ENCODE measurements at places on chromosomes 3 and 15.

- no peak for DNase-seq
These were observed 23.7 kb upstream of the TICRR start for GRCh38 chr15:89551550-89551949.

GRCh38 chr15:58985443-58985842 lies 2.0 kb upstream of the RNF111 start:
- no peak for DNase-seq

DNA sequence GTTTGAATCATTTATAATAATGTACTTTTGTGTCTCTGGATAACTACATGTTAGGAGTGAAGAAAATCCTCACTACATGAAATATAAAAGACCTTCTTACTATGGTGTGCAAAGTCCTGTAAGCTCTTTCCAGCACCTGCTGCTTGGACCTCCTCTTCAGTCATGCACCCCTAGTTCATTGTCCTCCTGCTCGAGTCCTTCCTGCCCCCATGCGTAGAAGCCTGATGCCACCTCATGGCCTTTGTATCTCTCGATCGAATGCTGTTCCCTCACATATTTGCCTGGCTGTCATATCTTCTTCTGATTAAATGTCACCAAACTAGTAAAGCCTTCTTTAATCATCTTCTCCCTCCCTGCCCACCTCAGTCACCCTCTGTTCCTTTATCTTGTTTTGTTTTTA lies 49.9 kb upstream of the SUCLG2 start:
- no peak for DNase-seq

GRCh38 chr15:85094685-85095084 lies 113.0 kb downstream of the PDE8A start:
- DNase-seq: no peak

DNA sequence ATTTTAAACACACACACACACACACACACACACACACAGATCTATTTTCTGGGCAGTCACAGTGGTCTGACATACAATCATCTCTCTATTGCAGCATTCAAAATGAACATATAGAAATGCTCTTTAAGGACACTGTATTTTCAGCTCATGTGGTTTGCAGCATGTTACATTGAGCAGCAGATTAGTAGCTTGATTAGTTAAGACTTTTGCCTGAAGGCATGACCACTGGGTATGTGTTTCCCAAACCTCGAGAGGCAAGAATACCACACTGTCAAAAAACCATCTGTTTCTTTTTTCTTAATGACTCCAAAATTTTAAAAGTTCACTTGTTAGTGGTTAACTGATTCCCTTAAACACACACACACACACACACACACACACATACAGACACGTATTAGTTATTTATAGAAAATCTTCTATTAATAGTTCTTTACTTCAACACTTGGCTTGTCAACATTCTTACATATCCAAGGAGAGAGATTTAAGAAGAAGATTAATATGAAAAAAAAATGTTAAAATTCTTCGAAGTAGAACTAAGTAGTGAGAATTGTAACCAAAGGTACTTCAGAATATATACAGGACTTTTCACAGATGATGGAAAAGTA lies 518.2 kb downstream of the CADM2 start:
- DNase-seq: no peak

GRCh38 chr15:65400760-65401610 lies 21.8 kb downstream of the IGDCC4 start:
- peak; percentile 81 for DNase-seq

GRCh38 chr3:178480795-178481194 lies 55.4 kb upstream of the KCNMB2 start:
- peak; percentile 8 for DNase-seq

DNA sequence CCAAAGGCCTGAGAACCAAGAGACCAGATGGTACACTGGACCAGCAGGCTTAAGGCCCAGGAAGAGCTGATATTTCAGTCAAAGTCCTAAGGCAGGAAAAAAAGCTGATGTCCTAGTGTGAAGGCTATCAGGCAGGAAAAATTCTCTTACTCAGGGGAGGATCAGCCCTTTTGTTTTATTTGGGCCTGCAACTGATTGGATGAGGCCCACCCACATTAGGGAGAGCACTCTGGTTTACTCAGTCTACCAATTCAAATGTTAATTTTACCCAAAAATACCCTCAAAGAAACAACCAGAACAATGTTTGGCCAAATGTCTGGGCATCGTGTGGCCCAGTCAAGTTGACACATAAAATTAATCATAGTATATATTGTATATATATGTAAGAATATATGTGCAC lies 24.5 kb upstream of the MYRIP start:
- no peak for DNase-seq
